CD4-positive, alpha-beta T cell (primary cell): ENCODE measurements at places on chromosomes 12 and 14. TPM values are rescaled to one million over a fixed set of nuclear protein-coding genes. Genes with fewer than 3 reads are reported as not detected.

GRCh38 chr14:50061664-50062437 is 54.5 kb downstream of the VCPKMT start:
- DNase-seq = peak; percentile 77

The PROX2 gene
- total RNA-seq = 0.25 TPM

DNA sequence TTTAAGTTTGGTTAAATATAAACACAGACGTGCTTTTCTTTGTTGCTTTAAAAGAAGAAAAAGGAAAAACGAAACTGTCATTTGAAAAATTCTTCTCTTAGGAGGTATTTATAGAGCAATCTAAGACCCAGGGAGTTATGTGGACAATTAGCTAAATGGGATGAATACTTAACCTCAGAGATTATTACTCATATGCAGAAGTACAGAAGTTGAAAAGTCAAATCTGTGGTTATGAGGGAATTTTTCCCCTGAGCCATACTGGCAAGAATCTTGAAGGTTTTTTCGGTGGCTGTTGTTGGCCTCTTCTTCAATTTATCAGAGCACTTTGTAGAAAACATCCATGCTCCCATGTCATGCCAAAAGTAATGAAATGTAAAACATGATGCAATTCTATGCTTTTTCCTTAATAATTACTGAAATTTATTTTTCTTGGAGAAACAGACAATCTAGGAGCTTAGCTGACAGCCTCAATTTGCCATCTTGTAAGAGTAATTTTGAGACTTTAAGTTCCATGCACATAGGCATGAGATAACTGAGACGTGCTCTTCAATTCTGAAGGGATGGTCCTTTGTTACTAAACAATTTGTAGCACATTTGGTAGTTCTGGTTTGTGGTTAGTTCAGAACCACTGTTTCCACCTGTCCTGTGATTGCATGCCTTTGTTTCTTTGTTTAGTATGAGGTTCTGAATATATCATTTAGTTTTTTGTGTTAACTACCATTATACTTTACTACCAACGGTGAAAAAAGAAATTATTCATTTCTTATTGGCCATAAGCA is 126.6 kb downstream of the BCAT1 start:
- DNase-seq = no peak

- no peak for DNase-seq
These were observed 82.3 kb downstream of the SLC38A4 start for GRCh38 chr12:46743456-46743855.

DNA sequence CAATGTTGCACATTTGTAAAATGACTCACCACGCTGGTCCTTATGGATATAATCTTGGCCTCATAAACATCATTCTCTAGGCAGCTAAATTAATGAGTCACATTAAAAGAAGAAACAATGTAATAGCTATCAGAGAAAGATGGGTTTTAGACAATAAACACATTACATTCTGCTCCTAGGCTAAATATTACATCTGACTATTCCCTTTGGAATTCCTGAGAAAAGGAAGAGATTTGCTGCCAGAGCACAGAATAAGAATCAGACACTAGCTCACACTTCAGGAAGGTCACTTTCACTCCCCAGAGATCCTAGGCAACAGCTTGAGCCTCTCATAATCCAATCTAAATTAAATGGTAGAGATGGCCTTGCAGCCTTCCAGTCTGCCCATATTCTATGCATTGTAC is 218.2 kb downstream of the PTPRO start:
- DNase-seq = no peak

GRCh38 chr12:14257303-14257733 is 108.2 kb upstream of the ATF7IP start:
- no peak for DNase-seq

The LIN7A gene
- not detected for total RNA-seq

The APOLD1 gene
- 1.8 TPM for total RNA-seq

The PPFIA2 gene
- not detected for total RNA-seq

DNA sequence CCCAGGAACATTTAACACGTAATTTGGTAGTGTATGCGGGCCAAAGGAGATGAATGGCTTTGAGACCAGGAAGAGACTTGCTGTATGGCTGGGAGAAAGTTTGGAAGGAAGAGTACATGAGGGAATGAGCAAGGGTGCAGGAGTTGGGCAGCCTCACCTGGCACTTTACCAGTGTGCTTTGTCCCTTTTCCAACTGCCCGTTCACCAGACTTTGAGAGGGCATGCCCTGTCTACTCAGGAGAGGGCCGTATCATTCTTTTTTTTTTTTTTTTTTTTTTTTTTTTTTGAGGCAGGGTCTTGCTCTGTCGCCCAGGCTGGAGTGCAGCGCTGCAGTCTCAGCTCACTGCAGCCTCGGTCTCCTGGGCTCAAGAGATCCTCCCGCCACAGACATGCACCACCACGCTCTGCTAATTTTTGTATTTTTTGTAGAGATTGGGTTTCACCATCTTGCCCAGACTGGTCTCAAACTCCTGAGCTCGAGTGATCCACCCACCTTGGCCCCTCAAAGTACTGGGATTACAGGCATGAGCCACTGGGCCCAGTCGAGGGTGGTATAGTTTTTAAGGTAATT is 6.5 kb downstream of the DYNC1H1 start:
- DNase-seq = no peak

DNA sequence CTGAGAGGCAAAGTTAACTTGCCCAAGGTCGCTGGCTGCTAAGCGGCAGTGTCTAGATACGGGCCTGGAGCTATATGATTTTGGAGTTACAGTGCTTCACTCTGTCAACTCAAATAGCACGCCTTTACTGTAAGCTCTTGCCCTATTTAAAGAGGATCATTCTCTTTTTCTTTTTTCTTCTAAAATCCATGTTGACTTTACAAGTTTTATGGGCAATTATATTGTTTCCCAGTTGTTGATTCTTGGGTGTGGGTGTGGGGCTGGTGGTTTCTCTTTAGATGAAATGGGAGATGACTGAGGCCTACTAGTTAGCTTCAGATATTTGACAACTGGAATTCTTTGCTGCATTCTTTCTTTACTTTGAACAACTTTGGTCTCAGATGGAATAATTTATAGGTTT is 70.7 kb downstream of the C12orf75 start:
- DNase-seq = no peak

The DLK1 gene
- not detected for total RNA-seq

DNA sequence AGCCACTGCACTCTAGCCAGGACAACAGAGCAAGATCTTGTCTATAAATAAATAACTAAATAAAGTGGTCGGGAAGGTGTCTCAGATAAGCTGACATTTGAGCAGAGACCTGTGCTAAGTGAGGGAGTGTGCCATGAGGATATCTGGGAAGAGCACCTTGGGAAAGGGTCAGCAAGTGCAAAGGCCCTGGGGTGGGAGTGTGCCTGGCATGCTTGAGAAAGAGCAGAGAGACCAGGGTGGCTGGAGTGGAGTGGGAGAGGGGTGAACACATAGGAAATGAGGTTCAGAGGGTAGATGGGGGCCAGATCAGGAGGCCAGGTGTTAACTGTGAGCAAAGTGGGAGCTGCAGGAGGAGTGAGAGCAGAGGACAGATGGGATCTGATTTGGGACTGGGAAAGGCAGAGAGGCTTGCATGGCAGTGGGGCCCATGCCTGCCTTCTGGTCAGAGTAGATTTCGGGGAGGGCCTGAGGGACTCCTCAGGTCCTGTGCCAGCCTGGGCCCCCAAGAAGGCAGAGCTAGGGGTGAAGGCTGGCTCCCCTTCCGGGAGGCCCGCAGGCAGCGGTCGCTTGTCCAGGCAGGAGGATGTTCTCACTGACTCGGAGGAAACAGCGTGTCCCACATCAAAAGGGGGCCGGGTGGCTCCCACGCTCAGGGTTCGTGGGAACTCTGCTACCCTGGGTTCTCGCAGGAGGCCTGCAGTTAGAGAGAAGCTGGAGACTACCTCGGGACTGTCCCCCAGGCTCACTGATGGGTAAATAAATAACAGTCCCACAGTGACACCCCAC is 32.6 kb downstream of the DTX1 start:
- DNase-seq = peak; percentile 18

- no peak for DNase-seq
These were observed 12.9 kb upstream of the OXA1L start for GRCh38 chr14:22753586-22753985.

- no peak for DNase-seq
These were observed 10.1 kb downstream of the KRT80 start for GRCh38 chr12:52181746-52182145.

The AGAP2 gene
- 21.0 TPM for total RNA-seq

GRCh38 chr14:67573228-67574010 is 26.6 kb downstream of the PIGH start:
- DNase-seq = no peak

GRCh38 chr12:131040491-131040890 is 86.8 kb downstream of the ADGRD1 start:
- no peak for DNase-seq

The CD163 gene
- 1.1 TPM for total RNA-seq

The YBX3 gene
- total RNA-seq = 35.9 TPM

- peak; percentile 56 for DNase-seq
These were observed 90.9 kb upstream of the CCDC196 start for GRCh38 chr14:66395300-66395699.

GRCh38 chr12:19761463-19761862 is 322.2 kb downstream of the AEBP2 start:
- no peak for DNase-seq

The ACSM4 gene
- not detected for total RNA-seq

The SERPINA12 gene
- total RNA-seq = not detected

- no peak for DNase-seq
These were observed 24.2 kb downstream of the CHST11 start for GRCh38 chr12:104480826-104481440.

The CPNE6 gene
- not detected for total RNA-seq

DNA sequence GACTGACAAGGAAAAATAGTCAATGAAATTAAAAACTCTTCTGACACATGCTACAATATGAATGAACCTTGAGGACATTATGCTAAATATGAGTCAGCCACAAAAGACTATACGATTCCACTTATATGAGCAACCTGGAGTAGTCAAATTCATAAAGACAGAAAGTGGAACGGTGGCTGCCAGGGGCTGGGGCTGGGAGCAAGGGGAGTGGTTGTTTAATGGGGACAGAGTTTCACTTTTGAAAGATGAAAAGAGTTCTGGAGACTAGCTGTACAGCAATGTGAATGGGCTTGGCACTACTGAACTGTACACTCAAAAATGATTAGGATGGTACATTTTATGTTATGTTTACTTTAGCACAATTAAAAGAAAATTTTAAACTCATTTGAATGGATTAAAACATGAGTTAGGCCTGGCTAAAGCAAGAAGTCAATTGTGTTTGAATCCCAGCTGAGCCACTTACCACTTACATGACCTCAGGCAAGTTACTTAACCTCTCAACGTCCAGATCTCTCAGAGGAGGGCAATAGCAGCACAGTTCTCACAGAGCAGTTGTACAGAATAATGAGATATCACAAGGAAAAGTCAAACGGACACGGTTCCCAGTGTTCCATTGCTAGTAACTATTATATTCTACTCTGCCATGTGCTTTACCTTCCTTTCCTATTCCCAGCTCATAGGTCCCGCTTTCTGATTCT is 102.5 kb downstream of the SPTSSA start:
- no peak for DNase-seq

The GLTP gene
- total RNA-seq = 25.2 TPM

GRCh38 chr14:68239988-68240771 is 420.6 kb downstream of the RAD51B start:
- DNase-seq = no peak

DNA sequence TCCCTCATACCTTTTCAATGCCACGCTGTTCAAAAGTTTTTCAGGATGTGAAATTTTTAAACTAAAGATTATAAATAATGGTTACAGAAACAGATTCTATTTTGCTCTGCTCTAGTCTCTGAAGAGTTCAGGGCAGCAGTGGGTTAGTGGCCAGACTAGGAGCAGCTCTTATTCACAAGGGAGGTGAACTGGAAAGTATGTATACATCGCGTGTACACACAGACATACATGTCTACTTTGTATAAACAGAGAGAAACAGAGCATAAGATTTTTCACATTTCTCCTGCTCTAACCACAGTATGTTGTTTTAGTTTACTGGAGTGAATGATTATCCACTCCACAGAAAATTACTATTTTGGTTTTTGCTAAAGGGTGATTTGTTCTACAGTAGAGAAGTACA is 74.4 kb upstream of the CRY1 start:
- DNase-seq = no peak

DNA sequence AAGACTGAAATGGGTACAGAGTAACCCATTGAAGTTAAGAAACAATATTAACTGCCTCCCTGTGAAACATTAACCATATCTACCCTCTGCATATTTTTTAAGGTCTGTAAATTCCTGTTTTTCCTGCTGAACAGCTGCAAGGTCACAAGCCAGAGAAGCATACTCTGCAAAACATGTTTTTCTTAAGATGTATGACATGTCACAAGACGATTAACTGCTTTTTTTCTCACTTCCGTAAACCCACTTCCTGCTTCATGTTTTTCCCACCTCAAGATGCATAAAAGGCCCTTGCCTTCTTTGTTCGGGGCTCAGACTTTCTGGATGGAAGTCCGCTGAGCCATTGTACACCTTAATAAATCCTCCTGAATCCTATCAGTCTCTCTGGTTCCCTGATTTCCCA is 504.7 kb upstream of the MIS18BP1 start:
- DNase-seq = no peak

The ADAMTS20 gene
- not detected for total RNA-seq
